ENCODE measurements at places on chromosomes 2 and 18.

GRCh38 chr18:76357585-76358260 is 137.3 kb downstream of the ZNF516 start:
- DNase-seq, result no peak

DNA sequence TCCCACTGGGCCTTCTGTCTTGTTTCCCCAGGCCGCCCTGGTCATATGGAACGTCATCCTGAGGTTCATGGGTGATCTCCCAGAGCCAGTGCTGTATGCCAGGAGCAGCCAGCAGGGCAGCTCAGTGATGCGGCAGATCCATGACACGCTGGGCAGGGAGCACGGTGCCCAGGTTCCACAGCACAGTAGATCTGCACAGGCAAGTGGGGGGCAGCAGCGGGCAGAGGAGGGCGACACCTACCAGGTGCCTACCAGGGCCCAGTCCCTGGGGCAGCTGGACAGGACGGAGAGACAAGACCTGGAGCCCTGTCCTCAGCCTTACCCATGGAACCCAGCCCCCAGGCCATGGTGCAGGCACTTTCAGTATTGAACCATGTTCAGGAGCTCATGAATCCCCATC is 36.1 kb upstream of the GPR17 start:
- DNase-seq, result no peak

- DNase-seq, result no peak
Observed at GRCh38 chr2:18356676-18357075, 203.8 kb downstream of the RDH14 start.

- DNase-seq, result no peak
Observed at GRCh38 chr2:121185571-121186074, 99.4 kb downstream of the TFCP2L1 start.

GRCh38 chr2:201242571-201243277 is 17.6 kb upstream of the CASP8 start:
- DNase-seq, result no peak

DNA sequence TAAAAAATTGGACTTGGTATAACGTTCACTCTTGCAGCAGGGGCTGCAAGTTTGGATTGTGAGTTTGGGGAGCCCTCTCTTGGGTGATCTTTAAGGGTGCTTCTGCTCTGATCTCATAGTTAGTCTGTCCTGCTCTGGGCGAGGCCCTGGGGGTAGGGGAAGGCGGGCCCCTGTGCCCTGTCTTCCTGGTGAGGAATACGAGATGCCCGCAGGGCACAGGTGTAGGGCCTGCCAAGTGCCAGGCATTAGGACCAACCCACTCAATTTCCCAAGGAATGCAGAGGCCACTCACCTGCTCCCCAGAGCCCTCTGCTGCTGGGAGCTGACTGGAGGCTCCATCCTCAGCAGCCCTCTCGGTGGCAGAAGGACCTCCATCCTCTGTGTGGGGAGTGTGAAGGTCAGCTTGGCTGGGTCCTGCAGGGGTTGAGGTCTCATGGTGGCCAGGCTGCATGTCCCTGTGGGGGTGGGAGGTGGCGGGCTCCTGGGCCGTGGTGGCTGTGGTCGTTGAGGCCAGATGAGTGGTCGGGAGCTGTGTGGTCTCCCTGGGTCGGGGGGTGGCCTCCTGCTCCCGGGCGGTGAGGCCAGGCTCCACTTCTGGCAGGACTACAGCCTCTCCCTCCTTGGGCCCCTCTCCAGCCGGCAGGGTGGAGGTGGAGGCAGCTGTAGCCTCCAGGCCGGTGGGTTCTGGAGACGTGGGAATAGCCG is 21.3 kb downstream of the SDC1 start:
- no peak for DNase-seq
